Cerebellar nuclear complex (tissue), 1 donor: ENCODE measurements at places on chromosomes 2 and 18.
A peak's percentile ranks its signal among the peaks of the same experiment; 100 is the strongest.

DNA sequence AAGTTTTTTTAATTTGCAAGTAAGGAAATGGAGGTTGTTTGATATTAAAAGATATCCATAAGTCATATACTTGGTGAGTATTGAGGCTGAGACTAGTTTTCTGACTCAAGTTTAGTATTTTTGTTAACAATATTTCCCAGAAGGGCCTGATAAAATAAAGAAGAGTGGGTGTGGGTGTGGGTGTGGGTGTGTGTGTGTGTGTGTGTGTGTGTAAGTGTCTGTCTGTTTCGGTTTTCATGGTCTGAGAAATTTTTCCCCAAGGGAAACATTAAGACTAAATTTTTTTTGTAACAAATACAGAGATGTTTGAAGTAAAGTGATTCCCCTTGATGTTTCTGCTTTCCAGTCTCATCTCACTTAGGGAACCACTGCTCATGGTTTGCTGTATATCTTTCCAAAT is 36.5 kb downstream of the PPM1B start:
- DNase-seq, result no peak

GRCh38 chr2:198351647-198352046 is 547.3 kb downstream of the PLCL1 start:
- no peak for DNase-seq

DNA sequence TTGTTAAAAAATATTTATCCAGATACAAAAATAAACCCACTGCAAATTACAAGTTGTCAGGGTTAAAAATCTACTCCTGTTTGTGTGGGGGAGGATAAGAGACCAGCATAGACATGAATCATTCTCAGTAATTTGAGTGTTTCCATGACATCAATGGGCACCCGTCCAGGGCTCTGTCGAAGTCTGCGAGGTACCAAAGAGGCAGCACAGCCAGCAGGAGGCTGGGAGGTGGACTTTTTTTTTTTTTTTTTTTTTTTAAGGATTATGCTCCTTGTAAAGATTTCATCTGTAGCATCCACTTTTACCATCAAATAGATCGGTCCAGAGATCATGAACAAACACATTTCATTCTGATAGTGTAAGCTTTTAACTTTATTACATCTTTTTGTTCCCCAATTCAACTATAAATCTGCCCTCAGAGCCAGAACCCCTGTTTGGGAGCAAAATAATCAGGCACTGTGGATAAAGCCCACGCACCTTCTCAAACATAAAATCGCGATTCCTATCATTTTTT is 182.0 kb downstream of the TCF4 start:
- DNase-seq, result peak; percentile 20

DNA sequence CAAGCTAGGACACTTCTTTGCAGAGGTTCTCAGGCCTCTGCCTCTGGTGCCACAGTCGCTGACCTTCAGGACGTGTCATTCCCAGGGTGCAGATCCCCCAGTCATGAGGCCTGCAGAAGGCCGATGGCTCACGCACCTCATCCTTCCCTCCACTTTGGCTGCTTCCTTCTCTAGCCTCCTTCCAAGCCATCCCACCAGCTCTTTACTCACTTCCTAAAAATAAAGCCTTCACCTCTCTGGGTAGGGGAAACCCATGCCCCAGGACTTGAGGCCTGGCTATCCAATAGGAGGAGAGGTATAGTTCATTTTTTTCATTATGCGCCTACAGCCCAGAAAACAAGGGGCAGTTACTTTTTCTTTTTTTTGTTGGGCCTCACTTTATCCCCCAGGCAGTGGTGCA is 91.4 kb downstream of the B3GNT2 start:
- no peak for DNase-seq

GRCh38 chr2:127205218-127206125 is 14.6 kb downstream of the CYP27C1 start:
- no peak for DNase-seq

DNA sequence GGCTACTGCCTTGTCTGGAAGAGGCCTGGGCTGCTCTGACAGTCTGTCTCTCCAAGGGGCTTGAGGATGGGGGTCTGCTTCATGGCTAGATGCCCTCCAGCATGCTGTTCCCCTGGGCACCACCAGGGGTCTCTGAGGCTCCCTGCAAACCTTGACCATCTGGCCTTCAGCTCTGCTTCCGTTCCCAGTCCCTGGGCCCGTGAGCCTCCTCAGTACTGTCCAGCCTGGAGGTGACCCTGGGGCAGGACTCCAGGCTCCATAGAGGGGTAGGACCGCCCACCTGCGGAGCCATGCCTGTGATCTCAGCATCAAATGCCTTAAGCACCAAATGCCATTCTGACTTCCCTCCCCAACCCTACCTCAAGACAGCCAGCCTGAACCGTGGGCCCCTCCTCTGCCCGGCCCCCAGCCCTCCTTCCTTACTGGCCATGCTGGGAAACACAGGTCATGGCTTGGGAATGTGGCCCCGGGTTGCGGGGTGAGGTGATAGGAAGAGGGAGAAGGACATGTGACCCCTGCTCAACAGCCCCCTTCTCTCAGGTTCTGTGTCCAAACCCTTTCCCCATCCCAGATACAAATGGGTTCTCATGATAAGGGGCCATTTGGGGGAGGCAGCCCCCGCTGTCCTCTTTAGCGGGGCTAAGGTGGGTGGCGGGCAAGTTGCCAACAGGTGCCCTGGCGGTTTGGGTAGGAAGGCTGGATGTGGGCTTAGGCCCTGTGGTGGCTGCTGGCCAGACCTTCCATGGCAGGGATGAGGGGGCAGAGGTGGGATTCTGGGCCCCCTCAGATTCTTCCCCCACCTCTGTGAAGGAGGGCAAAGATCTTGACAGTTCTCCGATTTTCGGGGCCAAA is 25.0 kb downstream of the SPEG start:
- DNase-seq, result no peak

GRCh38 chr18:24075767-24076597 is 61.4 kb downstream of the TTC39C start:
- no peak for DNase-seq

DNA sequence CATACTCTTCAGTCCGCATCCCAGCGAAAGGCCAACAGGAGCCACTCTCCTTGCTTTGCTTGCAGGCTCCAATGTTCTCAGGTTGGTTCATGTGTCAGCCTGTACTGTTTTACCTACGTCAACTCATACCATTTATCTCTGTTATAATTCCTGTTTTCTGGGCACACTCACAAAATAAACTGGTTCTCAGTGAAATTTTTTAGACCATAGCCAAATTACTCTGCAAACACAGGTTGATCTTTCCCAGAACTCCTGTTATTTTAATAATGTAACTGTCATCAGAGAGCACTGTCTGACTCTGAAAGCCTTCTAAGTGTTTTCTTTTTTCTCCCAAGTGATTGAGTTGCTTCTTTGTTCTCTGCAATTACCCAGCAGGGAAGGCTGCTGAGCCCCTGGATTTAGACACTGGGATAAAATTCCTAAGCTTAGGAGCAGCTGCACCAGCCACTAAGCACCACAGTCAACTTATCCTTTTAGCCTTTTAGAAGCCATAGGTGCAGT is 111.6 kb upstream of the PIEZO2 start:
- no peak for DNase-seq

DNA sequence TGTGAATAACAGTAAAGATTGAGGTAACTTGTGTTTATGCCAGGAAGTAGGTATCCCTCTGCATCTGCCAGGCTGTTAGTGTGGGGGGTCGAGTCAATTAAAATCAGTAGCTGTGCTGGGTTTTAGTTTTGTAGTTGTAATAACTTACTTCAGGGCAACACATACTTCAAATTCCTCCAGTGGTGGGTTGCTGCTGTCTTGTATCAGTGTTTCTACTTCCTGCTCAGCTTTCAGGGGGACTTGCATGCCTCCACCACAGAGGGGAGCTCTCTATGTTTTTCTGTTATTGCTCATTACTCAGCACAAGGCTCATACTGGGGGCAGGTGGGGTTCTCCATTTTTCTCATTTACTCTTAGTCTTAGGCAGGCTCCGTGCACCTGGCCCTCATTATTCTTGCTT is 136.8 kb downstream of the CAPN13 start:
- no peak for DNase-seq

DNA sequence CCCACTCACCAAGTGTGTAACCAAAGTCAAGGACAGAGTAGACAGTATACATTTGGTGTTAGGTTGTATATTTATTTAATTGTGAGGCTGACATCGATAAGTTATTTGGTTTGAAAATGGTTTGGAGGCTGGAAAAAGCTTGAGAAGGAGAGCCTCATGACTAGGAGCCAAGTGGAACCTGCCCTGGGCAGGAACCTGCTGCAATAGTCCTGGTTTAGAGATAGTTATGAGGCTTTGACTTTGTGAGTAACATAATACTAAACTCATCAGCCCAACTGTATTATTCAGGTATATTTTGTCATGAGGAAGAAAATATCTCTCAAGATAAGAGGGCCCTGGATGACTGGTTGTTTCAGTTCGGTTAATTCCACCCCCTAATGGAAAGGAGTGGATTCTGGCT is 234.3 kb upstream of the CYRIA start:
- DNase-seq, result no peak

GRCh38 chr2:7736646-7737305 is 819.6 kb downstream of the RNF144A start:
- no peak for DNase-seq

GRCh38 chr2:27893006-27893405 is 2.5 kb downstream of the BABAM2 start:
- no peak for DNase-seq

DNA sequence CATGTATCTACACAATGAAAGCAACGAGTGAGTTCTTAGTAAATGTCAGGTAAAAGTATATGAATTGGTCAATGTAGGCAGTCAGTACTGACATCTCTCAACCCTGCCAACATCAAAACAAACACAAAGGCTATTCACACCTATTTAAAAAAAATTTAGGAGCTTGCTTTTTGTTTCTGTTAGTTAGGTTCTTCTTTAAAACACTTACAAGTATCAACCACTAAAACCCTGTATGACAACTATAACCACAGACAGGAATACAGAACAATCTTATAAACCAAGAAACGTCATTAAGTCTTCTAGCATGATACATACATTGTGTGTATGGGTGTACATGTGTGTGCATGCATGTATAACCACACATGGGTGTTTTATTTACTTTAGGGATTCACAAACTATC is 131.0 kb downstream of the TCF4 start:
- no peak for DNase-seq

GRCh38 chr2:15803543-15804245 is 136.7 kb upstream of the MYCN start:
- no peak for DNase-seq

DNA sequence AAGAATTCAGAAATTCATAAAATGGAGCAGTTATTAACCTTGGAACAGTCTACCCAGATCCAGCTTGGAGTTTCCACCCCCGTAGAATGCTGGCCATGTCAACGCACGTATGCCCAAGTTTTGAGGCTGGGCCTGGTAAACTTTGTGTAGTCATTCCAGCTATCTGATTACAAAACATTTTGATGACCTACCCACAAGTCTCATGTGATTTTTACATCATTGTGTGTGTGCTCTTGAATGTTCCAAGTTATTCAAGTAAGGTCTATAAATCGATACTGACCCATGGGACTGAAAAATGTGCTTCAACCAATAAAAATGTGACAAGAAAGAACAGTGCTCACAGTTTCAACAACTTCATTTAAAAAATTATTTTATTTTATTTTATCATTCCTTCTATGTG is 32.5 kb upstream of the ICOS start:
- no peak for DNase-seq

- no peak for DNase-seq
Observed at GRCh38 chr2:15931319-15931890, 8.9 kb upstream of the MYCN start.

GRCh38 chr2:227862227-227862740 is 9.1 kb upstream of the DAW1 start:
- DNase-seq, result no peak

- no peak for DNase-seq
Observed at GRCh38 chr2:223594831-223595230, 7.3 kb downstream of the SCG2 start.

- DNase-seq, result no peak
Observed at GRCh38 chr2:65622951-65623535, 190.6 kb upstream of the SPRED2 start.

DNA sequence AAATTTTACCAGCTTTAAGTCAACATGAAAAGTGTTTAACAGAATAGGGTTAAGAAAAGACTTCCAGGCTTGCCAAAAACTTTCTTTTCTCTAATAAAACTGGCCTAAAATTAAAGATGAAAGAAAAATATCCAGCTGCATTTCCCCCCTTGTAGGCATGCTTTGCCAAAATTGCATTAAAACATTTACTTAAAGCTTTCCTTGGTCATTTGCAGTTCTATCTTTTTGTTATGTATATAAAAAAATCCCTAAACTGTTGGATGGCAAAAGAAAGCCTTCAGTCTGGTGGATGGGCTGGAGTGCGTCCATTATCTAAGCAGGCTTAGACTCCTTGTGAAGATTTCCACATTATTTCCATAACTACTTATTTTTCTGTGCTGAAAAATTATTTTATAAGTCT is 105.4 kb upstream of the DSEL start:
- DNase-seq, result no peak
